A549 (cell line): ENCODE measurements at places on chromosomes 1 and 21.

GRCh38 chr1:152043870-152044269 is 7.1 kb upstream of the S100A11 start:
- DNase-seq, result no peak

DNA sequence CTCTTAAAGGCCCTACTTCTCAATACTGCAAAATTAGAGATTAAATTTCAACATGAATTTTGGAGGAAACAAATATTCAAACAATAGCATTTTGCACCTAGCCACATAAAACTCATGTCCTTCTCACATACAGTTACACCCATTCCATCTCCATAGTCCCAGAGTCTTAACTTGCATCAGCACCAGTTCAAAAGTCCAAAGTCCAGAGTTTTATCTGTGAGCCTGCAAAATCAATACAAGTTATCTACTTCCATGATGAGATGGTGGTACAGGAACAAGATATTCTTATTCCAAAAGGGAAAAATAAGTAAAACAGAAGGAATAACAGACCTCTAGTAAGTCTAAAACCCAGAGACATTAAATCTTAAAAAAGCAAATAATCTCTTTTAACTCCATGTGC is 686.0 kb upstream of the ADGRL4 start:
- no peak for DNase-seq

GRCh38 chr1:44000122-44000665 is 8.8 kb downstream of the CCDC24 start:
- no peak for DNase-seq

DNA sequence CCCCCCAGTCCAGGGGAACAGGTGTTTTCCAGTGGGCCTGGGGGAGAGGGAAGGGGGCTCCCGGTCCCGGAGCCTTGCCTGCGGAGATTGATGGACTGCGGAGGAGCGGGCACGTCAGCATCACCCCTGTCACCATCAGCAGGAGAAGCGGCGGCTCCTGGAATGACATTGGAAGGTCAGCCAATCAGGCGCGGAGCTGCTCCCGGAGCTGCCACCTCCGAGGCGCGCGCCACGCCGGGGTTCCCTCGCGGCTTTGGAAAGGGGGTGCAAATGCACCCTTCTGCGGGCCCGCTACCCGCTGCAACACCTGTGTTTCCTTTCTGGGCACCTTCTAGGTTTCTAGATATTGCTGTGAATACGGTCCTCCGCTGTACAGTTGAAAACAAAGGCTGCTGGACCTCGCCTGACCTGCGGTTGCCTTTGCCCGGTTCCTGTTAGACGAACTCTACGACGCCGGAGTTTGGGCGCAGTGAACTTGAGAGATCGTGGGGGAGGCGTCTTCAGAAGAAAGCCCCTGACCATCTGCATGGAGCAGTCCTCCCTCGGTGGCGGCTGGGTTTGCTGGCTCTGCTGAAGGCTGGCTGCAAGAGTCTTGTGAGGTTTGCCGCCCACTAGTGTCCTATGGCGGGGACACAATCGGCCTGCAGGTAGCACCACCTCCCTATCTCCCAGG is 5.3 kb downstream of the DSCAM start:
- DNase-seq, result peak; percentile 42

DNA sequence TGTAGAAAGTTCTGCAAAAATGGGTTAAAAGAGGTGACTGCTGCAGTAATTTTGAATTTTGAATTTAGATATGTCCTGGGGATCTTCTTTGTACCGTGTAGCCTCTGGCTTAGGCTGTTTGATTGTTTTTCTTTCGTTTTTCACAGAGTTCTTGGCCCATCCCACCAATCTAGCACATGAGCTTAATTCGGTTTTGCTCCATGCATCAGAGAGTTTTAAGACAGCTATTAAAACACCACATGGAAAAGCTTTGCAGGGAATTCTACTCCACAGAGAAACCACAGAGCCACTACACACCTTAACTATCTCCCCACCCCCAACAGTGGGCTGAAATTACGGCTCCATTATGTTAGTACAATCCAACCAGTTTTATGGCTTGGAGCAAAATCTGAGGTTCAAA is 25.5 kb downstream of the SPAG17 start:
- DNase-seq, result no peak
